ENCODE measurements at places on chromosomes 11 and 22.

DNA sequence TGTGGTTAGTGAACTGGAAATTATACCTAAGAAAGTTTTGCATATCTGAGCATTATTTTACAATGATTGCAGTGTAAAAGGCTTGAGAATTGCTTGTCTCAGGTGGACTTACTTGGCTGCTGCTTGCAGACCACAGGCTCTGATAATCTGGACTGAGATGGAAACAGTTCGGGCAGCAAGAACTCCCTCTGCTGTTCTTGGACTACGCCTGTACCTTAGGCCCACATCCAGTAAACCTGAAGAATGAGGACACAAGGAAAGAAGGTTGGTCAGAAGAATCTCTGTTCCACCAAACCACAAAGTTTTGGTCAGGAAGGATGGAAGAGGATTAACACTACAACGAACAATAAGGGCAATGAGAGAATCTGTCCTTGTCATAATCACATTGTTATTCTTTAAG, 80.1 kb downstream of the C2CD3 start:
- peak; percentile 32 for DNase-seq

- no peak for DNase-seq
Observed at GRCh38 chr11:119640541-119640940, 88.5 kb downstream of the NECTIN1 start.

DNA sequence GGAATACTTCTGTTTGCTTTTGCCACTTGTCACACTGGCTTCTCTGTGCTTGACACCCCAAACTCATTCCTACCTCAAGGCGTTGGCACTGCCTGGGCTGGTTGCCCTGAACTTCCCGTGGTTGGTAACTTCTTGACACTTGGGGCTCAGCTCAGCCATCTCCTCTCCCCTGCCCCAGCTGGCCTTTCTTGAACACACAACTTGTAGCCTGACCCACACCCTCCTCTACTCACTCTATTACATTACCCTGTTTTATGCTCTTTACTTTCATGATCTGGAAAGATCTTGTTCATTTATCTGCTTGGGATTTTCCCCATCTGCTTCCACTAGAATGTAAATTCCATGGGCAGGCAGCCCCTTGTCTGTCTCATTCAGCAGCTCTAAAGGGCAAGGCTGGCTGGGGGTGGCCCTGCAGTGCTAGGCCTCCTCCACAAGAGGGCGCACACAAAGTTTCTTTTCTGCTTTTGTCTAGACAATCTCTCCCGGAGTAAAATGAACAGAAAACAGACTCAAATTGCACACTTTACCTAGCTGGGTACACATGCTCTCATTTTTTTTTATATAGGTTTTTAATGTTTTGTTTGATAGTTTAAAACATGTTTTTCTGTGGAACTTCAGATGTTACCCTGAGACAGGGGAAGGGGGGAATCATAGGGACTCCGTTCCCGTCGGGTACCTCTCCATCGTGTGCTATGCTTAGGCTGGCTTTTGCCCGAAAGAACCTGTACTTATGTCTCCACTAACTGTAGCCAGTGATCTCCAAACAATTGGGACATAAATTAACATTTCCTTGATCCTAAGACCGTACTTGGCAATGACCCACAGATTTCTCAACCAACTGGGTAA, 16.4 kb upstream of the MRGPRX2 start:
- DNase-seq, result peak; percentile 49

DNA sequence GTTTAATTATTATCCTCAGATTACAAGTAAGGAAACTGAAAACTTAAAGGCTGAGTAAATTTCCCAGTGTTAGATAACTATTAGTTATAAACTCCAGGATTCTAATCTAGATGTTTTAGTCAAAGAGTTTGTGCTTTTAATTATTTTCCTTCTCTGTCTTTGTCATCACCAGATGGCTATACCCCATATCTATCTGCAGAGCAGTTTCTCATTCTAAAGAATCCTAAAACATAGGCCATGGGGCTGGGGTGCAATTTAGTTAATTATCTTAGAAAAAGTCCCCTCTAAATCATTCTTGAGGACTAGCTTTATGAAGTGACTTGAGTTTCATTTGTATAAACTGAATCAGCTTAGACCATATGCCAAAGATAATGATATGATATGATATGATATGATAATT, 556.3 kb upstream of the ANO5 start:
- DNase-seq, result no peak

DNA sequence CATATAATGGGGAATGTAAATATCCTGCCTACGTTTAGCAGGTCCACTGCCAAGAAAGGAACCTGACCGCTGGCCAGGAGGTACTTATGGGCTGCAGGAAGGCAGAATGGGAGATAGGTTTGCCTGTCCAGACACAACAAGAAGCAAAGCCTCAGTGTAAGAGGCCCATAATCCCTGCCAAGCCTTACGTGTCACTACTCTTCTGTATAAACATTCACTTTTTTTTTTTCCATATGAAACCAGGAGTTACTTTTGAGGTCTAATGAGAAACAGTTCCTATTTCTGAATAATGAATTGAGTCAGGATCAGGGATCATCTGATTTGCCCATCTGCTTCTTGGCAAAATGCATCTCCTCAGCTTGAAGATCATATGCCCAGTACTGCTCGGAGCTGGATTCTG, 230.2 kb downstream of the NTM start:
- DNase-seq, result peak; percentile 35

- DNase-seq, result no peak
Observed at GRCh38 chr11:34065505-34066203, 14.1 kb downstream of the CAPRIN1 start.

DNA sequence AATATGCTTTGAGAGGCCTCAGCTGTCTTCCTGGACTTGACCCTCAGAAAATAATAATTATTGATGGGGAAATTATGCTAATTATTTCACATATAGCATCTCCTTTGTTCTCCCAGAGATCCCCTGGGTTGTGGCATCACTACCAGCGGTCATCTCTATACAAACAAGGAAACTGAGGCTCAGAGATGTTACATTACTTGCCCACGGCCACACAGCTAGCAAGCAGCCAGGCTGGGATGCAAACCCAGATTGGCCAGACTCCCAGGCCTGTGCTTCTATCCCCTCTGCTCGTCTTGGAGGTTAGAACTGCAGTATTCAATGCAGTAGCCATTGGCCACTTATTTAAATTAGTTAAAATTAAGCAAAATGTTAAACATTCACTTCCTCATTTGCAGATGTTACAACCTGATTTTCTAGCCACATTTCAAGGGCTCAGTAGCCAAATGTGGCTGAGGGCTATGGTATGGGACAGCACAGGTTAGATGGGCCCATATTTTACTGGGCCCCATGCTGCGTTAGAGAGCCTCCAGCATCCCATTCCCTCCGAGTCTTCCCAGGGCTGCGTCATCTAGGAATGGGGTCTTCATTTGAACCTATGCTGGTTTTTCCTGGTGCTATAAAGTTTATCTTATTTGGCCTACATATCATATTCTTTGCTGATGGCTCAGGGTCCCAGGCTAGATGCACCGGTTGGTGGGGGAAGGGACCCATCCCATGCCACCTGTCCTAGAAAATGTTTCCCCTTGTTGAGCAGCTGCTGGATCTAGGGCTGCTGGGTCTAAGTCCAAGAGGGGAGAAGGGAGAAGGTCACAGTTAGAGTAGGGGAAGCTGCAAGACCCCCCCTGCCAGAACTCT, 2.2 kb downstream of the SLC35C1 start:
- no peak for DNase-seq

- no peak for DNase-seq
Observed at GRCh38 chr11:8863838-8864237, 47.2 kb upstream of the AKIP1 start.

- DNase-seq, result no peak
Observed at GRCh38 chr11:17298302-17298701, 21.8 kb downstream of the NUCB2 start.

DNA sequence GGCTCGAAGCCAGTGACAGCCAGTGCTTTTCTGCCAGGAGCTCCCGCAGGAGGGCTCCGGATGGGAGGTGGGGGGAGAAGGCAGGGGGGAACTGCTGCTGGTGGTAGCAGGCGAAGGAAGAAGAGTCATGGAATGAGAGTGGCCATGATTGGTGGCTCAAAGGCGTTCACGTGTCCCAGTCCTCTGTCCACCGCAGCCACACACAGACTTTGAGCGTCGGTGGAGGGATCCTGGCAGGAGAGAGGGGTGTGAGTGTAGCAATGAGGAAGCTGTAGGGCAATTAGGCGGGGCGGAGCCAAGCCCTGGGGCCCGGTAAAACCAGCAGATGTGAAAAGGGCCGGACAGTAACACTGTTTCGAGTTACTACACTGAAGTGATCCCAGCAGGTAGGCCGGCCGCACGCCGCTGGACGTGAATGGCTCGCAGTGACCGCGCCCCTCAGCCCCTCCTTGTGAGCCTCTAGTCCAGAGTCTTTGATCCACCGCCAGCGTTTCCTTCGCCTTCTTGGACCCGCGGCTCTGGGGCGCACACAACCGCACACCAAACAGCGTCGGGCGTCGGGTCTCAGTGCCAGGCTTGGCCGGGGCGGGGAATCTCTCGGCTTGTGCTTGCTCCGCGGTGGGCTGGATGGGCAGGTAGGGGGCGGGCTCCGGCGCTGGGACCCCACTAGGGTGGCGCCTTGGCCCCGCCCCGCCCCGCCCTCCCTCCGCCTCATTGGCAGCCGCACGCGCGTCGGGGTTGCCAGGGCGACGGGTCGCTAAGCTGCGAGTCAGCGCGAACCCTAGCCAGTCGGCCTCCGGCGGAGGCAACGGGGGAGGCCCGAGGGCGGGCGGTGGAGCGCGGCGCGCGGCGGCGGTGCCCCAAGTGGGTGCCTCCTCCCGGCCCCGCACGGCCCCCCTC, at the start of gene LRRC10B:
LRRC10B (plus strand) TSS at position 788 of the 900 bp plus-strand sequence. CDS start 250 bp downstream, outside the sequence.
- DNase-seq, result peak; percentile 73

Data from NCI-H1092 treated with DMSO at 0.1 percent for 48 hours (cell line).